ENCODE measurements at places on chromosomes 13 and 19.

- no peak for DNase-seq
These were observed 22.1 kb downstream of the MIPEP start for GRCh38 chr13:23867027-23867491.

DNA sequence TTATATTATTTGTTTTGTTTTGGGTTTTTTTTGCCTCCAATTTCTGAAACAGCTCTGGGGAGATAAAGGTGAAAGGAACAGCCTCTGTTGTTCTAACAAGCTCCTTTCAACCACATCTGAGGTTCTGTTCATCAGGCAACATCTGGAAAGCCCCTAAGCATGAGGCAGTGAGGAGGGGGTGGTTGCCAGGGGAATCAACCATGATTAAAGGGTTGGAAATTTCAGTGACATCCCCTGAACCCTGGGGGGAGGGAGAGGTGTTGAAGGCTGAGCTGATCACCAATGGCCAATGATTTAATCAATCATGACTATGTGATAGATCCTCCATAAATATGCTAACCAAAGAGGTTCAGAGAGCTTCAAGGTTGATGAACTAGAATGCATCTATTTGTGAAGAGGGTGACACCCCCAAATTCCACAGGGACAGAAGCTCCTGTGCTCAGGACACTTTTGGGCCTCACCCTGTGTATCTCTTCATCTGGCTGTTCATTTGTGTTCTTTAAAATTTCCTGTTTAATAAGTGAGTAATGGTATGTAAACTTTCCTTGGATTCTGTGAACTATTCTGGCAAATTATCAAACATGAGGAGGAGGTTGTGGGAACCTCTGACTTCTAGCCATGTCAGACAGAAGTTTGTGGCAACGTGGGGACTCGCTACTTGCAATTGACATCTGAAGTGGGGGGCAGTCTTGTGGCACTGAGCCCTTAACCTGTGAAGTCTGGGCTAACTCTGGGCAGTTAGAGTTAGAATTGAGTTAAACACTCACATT, 221.3 kb downstream of the NHLRC3 start:
- DNase-seq: no peak

- no peak for DNase-seq
These were observed 634.0 kb downstream of the UQCRFS1 start for GRCh38 chr19:28578786-28579505.

DNA sequence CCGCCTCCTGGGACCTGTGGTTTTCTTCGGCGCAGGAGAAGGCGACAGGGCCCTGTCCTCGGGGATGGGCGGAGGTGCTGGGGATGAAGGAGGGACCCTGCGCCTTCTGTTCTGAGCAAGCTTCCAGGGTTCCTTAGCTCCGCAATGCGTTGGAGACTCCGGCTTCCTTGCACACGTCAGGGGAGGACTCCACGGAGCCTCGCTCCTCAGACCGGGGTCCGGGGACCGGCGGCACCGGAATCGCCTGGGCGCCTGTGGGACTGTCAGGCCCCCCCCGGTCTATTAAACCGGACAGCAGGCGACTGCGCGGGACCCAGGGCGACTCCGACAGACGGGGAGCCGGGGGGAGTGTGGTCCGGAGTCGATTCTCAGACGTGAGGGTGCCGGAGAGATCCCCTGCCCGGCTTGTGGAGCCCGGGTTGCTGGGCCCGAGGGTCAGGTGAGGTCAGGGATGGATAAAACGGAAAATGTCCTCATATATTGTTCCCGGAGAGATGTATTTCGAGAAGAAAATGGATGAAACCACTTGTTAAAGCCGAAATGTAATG, 227.4 kb downstream of the TEX29 start:
- no peak for DNase-seq

- DNase-seq: peak; percentile 42
These were observed 1.1 kb downstream of the RAB8A start for GRCh38 chr19:16112778-16113177.

Data from inflammatory macrophage (primary cell).